Metanephros (tissue), 2 donors: ENCODE measurements at places on chromosomes 6 and 20. TPM values are rescaled to one million over a fixed set of nuclear protein-coding genes. Genes with fewer than 3 reads are reported as not detected.

SSTR4 gene
- total RNA-seq: 0.18 TPM

UST gene
- total RNA-seq: 12.3 TPM

EIF2S2 gene
- 28.8 TPM for total RNA-seq

ATP9A gene
- 59.3 TPM for total RNA-seq

B3GAT2 gene
- 0.29 TPM for total RNA-seq

APCDD1L gene
- total RNA-seq: 11.4 TPM

FLRT3 gene
- total RNA-seq: 57.6 TPM

FOXQ1 gene
- total RNA-seq: 7.4 TPM

TRIM15 gene
- total RNA-seq: 0.47 TPM

HSPA1L gene
- total RNA-seq: 2.9 TPM

TP53TG5 gene
- total RNA-seq: 0.12 TPM

RBM12 gene
- 49.7 TPM for total RNA-seq

ASIP gene
- not detected for total RNA-seq

DHX16 gene
- total RNA-seq: 27.5 TPM

ULBP2 gene
- total RNA-seq: 2.3 TPM

VGLL2 gene
- 3.4 TPM for total RNA-seq

WFDC5 gene
- total RNA-seq: not detected

MAFB gene
- total RNA-seq: 47.9 TPM

STMN3 gene
- 20.6 TPM for total RNA-seq

MLN gene
- total RNA-seq: 0.53 TPM

TGM2 gene
- total RNA-seq: 57.3 TPM

HAO1 gene
- not detected for total RNA-seq

HLA-DRB5 gene
- total RNA-seq: 1.8 TPM

PPP1R16B gene
- total RNA-seq: 7.1 TPM

GPR63 gene
- total RNA-seq: 3.2 TPM

ERVFRD-1 gene
- not detected for total RNA-seq

ENPP5 gene
- 14.6 TPM for total RNA-seq

TREM2 gene
- 0.99 TPM for total RNA-seq

BMP7 gene
- 62.6 TPM for total RNA-seq

MUC21 gene
- total RNA-seq: not detected
